ENCODE measurements at places on chromosomes 7 and 10.

GRCh38 chr7:101624246-101625001 is 4.7 kb downstream of the MYL10 start:
- DNase-seq = no peak

- DNase-seq = no peak
Observed at GRCh38 chr10:12081879-12082557, 13.3 kb downstream of the DHTKD1 start.

DNA sequence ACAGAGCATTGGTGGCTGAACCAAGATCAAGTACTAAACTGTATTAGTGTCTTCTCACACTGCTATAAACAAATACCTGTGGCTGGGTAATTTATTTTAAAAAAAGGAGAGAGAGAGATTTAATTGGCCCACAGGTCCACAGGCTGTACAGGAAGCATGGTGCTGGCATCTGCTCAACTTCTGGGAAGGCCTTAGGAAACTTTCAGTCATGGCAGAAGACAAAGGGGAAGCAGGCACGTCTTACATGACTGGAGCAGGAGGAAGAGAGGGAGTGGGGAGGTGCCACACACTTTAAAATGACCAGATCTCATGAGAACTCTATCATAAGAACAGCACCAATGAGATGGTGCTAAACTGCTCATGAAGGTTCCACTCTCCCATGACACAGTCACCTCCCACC is 95.2 kb upstream of the JCAD start:
- no peak for DNase-seq

DNA sequence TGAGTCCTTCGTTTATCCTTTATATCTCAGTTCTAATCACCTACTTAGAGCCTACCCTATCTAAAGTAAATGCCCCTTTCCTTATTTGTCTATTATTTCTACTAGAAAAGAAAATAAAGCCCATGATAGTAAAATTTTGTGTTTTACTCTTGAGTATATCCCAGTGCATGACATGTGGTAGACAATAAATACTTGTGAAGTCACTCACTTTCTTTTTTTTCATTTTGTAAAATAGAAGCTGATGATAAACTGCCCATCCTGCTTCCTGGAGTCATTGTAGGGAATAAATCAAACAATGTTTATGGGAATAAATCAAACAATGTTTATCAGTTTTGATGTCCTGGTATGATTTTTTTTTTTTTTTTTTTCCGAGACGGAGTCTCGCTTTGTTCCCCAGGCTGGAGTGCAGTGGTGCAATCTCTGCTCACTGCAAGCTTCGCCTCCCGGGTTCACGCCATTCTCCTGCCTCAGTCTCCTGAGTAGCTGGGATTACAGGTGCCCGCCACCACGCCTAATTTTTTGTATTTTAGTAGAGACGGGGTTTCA is 36.1 kb downstream of the BTRC start:
- DNase-seq = no peak

GRCh38 chr7:5523052-5523711 is 99.5 kb upstream of the TNRC18 start:
- DNase-seq = no peak

GRCh38 chr10:44196336-44196735 is 188.6 kb downstream of the CXCL12 start:
- no peak for DNase-seq

DNA sequence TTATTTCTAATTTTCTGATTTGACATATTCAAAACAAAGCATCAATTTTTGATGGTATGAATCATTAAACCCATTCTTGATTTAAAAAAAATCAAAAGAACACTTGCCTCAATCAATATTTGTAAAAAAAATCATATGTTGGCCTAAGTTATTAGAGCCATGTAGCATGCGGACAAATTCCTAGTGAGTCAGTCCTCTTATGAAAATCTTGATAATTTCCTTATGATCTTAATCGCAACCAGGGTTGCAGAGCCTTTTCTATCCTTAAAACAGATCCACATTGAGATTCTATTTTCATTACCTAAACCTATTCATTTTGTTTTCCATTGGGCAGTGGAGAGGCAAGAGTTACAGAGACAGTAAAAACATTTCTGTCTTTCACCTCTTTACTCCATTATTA is 203.2 kb downstream of the ARL4A start:
- DNase-seq = no peak

DNA sequence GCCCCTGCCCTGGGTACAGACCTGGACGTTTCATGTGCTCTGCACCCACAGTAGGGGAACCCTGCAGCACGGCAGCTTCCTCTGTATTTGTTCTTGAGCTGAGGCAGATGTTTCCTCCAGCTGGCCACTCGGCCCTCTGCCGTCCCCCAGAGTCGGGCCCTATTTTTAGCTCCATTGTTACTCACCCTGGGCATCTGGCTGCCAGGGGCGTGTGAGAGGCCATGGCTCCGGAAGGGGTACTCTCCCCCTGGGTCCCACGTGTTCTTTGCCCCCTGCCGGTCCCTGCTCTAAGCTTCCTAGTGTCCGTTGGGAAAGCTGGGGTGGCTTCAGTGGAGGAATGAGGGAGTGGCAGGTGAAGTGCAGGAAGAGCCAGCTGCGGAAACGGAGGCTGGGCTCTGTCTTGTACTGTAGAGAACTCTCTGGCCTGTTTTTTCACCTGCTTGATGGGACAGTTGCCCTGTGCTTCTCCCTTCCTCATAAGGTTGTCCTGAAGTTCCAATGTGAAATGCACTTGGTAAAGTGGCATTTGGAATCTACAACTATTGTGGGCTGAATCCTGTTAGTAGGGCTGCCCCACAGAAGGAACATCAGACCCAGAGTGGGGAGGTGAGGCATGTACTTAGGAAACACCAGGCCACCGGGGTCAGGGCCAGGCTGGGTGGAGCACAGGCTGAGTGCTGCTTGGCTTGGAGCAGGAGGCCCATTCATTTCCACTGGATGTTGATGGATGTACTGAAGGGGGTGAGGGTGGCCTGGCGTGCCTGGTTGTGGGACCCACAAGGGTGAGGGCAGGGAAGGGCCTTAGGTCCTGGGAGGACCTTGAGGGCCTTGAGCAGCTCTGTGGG is 30.6 kb downstream of the PALD1 start:
- no peak for DNase-seq

GRCh38 chr7:149245244-149245643 is 5.8 kb downstream of the ZNF212 start:
- DNase-seq = no peak

- DNase-seq = no peak
Observed at GRCh38 chr7:99368750-99369389, 5.7 kb upstream of the ARPC1B start.

- no peak for DNase-seq
Observed at GRCh38 chr7:2954433-2954853, 89.2 kb downstream of the CARD11 start.

GRCh38 chr10:5466451-5467206 is 32.7 kb downstream of the CALML5 start:
- no peak for DNase-seq

- no peak for DNase-seq
Observed at GRCh38 chr7:7292085-7292484, 109.7 kb downstream of the C1GALT1 start.

DNA sequence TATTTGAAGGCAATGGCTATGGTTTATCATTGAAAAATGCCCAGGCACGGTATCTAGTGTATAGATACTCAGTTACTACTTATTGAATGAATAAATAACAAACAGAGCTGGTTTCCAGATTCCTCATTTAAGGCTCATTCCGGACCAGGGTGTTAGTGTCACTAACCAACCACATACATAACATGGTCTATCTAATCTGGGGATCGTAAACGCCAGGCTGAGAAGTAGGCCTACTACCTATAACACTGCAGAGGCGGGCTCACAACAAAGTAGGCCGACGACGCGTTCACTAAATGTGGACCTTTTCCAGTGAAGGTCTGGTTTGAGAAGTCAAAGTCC is 423 bp downstream of the LSM5 start:
- DNase-seq = no peak

- DNase-seq = no peak
Observed at GRCh38 chr10:90805206-90805605, 52.6 kb downstream of the HTR7 start.

DNA sequence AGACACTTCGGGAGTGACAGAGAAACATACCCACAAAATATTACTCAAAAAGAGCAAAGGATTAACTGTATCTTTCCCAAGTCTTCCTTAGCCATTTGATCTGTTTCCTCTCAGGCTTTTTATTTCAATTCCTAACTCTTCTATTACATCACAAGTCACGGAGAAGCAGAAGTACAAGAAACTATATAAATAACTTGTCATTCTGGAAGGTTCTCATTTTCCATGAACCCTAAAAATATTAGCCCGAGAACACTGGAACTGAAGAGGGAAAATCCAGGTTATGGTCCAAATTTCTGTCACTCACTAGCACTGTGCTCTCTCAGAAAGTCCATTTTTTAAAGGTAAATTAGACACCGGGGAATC is 98.0 kb downstream of the GRB10 start:
- DNase-seq = no peak

- no peak for DNase-seq
Observed at GRCh38 chr7:94577357-94577756, 67.7 kb downstream of the CASD1 start.

DNA sequence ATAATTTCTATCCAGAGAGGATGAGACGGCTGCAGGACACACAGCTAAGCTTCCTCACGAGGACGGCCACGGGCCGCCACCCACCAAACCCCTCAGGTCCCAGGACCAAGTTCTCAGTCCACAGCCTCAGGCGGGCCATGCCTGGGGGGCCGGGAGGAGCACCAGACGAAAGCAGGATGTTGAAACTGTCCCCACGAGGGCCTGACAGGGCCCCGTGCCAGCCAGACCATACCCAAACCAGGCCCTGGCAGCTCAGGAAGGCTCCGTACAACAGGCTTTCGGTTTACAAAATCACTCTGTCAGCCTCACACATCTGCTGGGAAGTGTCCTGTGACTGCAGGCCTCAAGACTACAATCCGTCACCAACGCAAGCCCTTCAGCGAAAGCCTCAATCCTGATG is 14.5 kb downstream of the TUBGCP2 start:
- no peak for DNase-seq

DNA sequence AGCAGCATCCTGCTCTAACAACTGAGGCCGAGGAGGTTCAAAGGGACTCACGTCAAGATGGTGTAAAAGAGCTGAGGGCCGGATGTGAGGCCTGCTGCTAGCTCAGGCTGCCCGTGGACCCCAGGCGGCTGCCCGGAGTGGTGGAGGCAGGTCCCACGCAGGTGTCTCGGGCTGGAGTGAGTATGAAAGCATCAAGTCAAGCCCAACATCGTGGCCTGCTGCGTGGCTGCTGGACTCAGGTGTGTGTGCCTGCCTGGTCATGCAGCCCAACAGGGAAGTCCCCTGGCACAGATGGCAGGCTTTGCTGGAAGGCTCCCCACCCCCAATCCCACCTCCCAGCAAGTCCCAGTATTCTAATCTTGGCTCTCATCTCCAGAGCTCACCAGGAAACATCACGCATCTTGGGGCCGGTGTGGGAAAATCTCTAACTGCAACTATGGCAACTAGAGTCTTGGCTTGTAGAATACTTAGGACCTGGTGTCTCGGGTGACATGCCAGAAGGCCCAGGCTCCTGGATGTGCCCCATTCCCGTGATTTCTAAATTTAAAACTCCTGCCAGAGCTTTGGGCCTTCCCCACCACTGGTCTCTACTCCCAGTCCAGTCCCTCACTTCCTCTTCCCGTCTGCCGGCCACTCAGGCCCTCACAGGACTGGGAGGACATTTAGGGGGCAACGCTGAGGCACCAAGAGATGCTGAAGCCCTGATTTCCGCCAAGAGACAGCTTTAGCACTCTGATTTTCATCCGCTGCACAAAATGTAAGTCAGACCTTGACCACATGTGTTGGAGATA is 85.9 kb downstream of the PRKAG2 start:
- DNase-seq = no peak

DNA sequence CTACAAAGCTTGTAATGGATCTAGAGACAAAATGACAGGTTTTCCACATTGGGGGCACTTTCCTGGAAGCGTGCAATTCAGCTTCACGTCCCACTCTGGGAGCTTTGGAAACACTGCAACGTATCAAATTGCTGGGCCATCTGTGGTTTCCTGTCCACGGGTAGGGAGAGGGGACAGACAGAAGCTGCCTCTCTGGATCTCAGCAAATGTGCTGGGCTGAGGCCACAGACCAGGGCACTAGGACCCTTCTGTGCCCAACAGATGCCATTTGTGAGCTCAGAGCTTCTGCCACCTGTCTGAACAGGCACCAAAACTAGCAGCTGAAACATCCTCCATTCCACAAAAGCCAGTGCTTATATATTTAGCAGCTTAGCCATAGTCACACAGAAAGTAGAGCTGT is 40.9 kb upstream of the FRMD4A start:
- DNase-seq = no peak

DNA sequence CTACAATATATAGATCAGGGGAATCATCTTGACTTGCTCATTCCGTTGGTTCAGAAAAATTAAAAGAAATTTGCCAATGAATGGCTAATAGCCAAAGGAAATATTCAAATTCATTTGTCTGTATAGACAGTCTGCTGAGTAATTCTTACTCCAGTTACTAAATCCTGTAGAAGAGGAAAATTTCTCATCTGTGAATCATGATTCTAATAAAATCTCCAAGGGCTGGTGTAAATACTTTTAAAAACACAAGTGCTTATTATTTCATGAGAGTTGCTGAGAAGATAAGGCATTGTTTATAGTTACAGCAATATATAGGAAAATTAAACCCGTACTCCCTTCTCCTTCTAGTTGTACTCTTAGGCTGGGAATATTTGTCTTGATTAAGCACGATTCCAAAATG is 53.0 kb downstream of the WNT2 start:
- no peak for DNase-seq

DNA sequence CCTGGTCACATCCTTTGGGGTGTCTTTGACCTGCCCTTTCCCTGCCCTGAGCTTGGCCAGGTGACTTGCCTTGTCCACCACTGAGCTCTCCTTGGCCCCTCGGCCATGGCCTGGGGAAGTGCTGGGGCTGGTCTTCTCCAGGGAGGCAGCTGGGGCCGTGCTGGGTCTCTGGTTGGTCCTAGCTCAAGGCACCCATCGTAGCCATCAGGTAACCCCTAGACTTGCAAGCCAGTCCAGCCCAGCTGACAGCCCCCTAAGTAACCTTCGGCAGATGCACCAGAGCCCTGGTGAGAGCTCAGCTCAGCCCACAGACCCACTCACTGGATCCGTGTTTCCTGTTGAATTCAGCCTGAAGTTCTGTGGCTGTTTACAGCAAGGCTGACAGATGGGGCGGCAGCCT is 176.2 kb upstream of the SHH start:
- no peak for DNase-seq

- DNase-seq = no peak
Observed at GRCh38 chr10:82925547-82925946, 1050.6 kb downstream of the NRG3 start.

- DNase-seq = no peak
Observed at GRCh38 chr10:7319632-7320031, 91.2 kb downstream of the SFMBT2 start.

GRCh38 chr7:48505051-48505450 is 333.8 kb downstream of the ABCA13 start:
- DNase-seq = no peak

GRCh38 chr10:100737355-100738054 is 7.9 kb upstream of the PAX2 start:
- no peak for DNase-seq

Data from stimulated activated CD8-positive, alpha-beta memory T cell treated with anti-CD3 and anti-CD28 coated beads, Interleukin-7, amount 100 ng/mL, for 1 hour (primary cell).